Thoracic aorta (tissue), 2 donors: ENCODE measurements at places on chromosomes 6 and 20.

DNA sequence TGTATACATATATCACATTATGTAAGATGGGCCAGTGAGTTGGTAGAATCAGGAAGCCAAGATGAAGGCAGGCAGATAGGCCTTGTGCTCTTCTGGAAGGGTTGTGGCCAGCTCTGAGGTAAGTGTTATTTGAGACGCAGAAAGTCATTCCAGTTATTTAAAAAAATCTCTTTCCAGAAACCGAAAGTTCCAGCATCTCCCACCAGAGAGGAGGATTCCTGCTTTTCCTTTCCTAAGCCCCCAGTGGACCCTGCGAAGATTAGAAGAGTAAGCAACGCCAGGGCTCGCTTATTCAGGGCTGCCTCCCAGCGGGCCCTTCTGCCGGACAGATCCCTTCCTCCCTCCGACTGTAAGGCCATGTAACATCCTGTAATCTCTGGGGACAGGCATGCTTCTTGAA, 20.4 kb downstream of the ARMC2 start:
- no peak for DNase-seq

DNA sequence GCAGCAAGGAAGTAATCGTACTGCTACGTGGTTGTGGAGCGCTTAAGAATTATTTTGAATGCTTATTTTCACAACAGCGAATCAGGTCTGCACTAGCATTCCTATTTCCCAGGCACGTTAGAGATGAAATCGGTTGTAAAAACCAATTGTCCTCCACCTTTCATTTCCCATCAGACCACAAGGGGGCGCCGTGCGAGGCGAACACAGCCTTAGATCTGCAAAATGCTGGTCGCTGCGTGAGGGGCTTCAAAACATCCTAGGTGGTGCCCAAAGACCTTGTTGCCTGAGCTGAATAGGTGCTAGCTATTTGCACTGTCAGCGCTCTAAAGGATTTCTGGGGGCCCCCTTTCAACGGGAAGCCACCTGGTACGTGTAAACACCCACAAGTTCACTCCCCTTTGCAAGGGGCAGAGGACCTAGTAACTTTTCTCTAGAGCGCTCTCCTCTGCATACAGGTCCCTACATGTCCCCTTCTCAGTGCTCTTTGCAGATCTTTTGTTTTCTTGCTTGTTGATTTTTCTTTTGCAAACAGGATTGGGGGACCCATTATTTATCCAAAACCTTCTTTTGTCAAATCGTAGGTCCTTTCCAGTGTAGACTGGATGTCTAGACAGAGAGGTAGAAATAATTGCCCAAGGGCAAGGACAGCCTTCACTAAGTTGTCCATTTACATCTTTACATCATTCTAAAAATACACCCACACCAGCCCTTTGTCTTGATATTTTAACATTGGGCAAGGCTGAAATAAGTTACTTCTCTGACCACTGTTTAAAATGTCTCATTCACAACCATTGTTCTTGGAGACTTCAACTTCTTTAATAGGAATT, 59.8 kb downstream of the NEDD9 start:
- no peak for DNase-seq

GRCh38 chr6:14645221-14645620, 527.6 kb downstream of the CD83 start:
- no peak for DNase-seq

DNA sequence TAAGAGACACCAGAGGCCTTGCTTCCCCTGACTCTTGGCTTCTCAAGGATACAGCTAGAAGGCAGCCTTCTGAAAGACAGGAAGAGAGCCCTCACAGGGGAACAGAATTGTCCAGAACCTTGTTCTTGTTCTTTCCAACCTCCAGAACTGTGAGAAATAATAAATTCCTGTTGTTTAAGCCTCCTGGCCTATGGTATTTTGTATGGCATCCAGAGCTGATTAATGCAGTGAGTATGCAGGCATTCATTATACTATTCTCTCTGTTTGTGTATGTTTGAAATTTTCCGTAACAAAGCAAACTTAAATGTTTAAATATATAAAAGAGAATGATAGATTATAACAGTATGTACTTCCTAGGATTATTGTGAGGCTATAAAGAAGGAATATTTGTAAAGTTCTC, 903.4 kb upstream of the FLRT3 start:
- no peak for DNase-seq

- no peak for DNase-seq
Observed at GRCh38 chr6:63580704-63580961, 8.4 kb downstream of the LOC128125822 start.

- no peak for DNase-seq
Observed at GRCh38 chr6:38649744-38650143, 10.0 kb upstream of the BTBD9 start.

- DNase-seq = no peak
Observed at GRCh38 chr20:25319241-25320034, 71.2 kb downstream of the ABHD12 start.

DNA sequence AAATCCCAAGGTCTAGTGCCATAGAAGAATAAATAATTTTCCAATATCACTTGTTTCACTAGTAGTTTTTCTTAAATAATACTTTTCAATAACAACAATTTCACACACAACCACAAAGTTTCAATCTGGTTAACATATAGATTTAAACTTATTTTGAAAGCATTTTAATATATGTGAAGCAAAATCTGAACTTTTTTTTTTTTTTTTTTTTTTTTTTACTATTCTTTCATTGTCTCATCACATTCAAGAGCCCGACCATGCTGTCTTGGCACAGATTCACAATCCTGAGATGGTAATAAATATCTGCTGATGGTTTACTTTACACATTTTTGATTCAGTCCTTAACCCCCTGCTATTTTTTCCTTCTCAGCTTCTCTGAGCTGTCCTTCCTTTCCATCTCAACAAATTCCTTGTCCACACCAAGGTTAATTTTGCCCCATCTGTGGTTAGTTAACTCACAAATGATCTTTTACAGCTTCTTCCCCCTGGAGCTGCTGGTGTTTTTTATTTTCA, 262.8 kb downstream of the TMEM242 start:
- DNase-seq = no peak
